ENCODE measurements at places on chromosomes 2 and 18.

- no peak for DNase-seq
Measured at GRCh38 chr2:158004126-158004764, 97.4 kb upstream of the UPP2 start.

- DNase-seq, result no peak
Measured at GRCh38 chr2:224359569-224359968, 42.3 kb downstream of the FAM124B start.

GRCh38 chr2:37466533-37467222, 122.2 kb downstream of the QPCT start:
- no peak for DNase-seq

- DNase-seq, result no peak
Measured at GRCh38 chr2:38605298-38605830, 2.6 kb upstream of the HNRNPLL start.

DNA sequence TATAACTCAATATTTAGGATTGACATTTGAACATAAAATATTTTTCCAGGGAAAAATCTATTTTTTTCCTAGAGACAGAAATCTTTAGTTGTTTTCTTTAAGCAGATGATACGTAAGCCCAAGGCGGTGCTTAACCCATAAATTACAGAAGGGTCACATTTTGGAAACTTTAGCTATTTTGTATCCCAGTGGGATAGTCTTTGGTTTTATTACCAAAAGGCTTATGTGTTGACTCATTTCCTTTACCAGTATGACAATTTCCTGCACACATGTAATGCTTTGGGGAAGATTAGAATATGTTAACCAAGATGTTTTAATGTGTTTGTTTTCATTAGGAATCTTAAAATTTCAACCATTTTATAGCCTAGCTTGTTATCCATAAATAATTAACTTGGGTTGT, 24.8 kb downstream of the DYNC1I2 start:
- no peak for DNase-seq

DNA sequence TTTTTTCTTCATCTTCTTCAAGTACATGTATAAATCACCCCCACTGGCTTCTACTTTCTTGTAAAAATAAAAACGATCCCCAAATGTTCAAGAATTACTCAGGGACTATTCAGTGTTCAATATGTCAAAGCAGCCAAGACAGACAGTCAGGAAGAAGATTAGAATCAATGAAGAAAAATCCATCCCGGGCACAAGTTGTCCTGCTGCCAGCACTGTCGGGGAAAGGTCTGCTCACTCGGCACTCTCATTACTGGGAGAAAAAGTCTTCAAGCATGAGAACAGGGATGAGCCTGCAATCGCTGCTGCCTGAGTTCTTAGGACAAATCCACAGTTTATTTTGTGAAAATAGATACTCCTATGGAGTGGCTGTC, 482.8 kb upstream of the KLHL29 start:
- DNase-seq, result no peak

- no peak for DNase-seq
Measured at GRCh38 chr2:50290718-50291117, 741.2 kb downstream of the NRXN1 start.

DNA sequence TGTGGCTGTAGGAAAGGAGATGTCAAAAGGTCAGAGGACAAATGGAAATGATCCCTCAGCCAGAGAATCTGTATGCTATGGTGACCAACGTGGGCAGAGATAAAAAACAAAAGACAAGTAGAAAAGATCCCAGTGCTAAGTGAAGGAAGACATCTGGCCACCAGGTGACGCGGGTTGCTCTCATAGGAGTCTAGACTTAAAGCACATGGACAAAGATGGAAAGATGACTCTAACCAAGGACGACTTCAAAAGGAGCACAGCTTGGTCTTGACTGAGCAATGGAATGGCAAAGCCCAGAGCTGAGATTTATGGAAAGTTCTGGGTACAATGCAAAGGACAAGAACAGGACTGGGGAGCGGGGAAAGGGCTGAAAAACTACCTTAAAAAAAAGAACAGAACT, 96.8 kb downstream of the CLIP4 start:
- DNase-seq, result no peak

- no peak for DNase-seq
Measured at GRCh38 chr2:239692362-239692851, 291.6 kb upstream of the HDAC4 start.

DNA sequence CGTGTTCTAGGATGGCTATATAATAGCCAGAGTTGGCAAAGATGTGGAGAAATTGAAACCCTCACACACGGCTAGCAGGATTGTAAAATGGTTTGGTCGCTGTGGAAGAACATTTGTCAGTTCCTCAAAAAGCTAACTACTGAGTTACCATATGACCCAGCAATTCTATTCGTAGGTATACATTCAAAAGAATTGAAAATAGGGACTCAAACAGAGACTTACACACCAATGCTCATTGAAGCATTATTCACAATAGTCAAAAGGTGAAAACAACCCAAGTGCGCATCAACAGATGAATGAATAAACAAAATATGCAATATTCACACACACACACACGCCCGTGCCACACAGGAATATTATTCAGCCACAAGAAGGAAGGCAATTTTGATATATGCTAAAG, 98.7 kb downstream of the PLA2R1 start:
- DNase-seq, result no peak

DNA sequence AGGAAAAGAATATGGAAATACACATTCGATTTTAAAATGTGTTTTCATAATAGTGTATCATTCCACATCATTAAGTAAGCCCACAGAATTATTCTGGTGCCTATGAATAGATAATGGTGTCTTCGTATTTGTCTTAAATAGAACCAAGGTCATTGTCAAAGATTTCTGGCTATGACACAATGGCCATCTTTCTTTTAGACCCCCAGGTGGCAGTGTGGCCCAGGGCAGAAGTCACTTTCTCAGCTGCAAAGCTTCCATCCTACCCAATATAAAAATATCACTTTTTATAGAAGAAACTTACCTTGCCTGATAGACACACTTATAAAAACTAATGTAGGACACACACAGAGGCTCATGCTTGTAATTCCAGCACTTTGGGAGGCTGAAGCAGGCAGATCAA, 57.5 kb downstream of the ZRANB3 start:
- DNase-seq, result no peak

DNA sequence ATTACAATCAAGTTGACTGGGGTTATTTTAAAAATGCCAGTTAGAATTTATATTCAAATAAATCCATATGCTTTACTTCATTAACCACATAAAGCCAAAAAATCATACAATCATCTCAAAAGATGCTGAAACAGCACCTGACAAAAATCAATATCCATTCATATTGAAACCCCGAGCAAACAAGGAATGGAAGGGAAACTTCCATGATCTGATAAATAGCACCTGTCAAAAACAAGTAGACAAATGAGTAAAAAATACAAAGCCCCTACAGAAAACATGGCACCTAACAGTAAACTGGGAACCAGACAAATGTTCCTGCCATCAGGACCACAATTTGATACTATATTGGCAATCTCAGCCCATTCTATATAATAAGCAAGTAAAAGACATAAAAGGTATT, 227.5 kb downstream of the HDAC4 start:
- DNase-seq, result no peak

- no peak for DNase-seq
Measured at GRCh38 chr2:32788114-32788513, 158.6 kb upstream of the LTBP1 start.

- no peak for DNase-seq
Measured at GRCh38 chr2:151767536-151767935, 33.3 kb upstream of the NEB start.

GRCh38 chr2:56680971-56681631, 497.3 kb downstream of the CCDC85A start:
- no peak for DNase-seq

- DNase-seq, result no peak
Measured at GRCh38 chr2:36404318-36404717, 48.7 kb downstream of the CRIM1 start.

DNA sequence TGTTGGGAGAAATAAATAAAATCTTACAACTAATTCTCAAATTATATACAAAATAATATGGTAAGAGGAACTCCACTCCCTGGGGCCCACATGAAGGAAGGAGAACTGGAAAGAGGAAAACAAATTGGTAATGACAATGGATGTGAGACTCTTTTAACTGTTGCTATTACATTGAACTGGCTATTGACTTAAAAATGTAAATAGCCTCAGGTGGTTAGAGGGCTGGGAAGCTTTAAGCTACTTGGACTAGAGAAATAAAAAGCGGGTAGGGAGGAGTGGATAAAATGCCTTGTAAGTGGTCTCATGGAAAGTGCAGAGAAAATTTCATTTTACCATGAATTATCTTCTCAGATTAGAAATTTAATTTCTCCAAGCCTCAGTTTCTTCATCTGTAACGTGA, 64.1 kb downstream of the KCNJ3 start:
- DNase-seq, result no peak

GRCh38 chr18:1840878-1841277, 730.4 kb downstream of the METTL4 start:
- no peak for DNase-seq

DNA sequence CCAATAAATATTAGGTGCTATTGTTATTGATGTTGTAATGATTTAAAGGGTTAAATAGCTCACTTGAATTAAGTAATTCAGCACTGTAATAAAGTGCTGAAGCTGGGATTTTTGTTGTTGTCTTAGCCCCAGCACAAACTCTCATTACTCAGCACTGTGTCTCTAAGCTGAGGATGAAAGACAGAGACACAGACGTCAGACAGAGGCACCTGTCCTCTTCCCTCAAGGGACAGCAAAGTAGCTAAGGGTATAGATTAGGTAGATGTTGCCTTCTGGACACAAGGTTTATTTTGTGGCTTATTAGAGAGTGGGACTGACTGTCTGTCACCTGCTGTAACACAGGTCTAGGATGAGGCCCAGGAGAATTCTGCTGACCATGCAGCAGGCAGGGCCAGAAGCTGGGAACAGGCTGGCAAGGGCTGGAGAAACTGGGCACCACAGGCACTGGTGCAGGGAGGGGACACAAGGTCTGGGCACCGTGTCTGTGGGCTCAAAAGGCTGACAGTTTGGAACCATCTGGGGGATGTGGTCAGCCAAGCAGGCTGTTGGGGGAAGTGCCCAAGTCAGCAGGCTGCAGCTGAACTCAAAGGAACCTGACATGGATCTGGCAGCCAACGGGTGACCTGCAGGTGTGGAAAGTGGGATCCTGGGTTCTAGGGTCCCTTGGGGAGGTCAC, 20.0 kb upstream of the PTPN4 start:
- no peak for DNase-seq

DNA sequence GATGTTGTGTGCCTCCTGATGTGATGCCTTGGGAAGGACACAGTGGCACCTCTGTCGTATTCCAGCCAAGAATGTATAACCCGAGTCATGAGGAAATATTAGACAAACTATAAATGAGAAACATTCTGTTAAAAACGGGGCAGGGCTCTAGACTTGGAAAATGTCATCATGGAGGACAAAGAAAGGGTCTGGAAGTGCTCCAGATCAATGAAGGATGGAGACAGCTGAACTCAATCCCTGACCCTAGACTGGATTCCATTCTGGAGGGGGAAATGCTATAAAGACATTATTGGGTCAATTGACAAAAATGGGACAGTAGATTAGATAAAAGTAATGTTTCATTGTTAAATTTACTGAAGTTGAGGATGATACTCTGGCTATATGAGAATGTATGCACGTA, 92.1 kb downstream of the SLC4A3 start:
- no peak for DNase-seq

- DNase-seq, result no peak
Measured at GRCh38 chr18:22856870-22857269, 76.3 kb upstream of the RBBP8 start.

DNA sequence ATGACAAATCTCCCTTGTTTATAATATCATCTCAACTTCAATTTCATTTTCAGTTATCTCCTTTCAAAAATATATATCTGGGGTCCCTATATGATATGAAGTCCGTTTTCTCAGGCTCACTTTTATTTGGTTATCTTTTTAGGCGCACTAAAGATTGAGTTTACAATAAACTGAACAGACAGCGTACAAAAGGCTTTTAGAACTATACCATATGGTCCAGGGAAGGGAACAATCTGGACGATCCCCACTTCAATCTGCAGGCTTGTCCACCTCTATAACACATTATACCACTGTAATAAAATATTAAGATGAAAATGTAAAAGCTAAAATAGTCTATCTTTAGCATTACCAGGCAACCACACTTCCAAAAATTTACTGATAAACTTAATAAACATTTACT, 289.9 kb downstream of the ZEB2 start:
- no peak for DNase-seq

- no peak for DNase-seq
Measured at GRCh38 chr2:122167515-122167914, 412.1 kb downstream of the TSN start.

DNA sequence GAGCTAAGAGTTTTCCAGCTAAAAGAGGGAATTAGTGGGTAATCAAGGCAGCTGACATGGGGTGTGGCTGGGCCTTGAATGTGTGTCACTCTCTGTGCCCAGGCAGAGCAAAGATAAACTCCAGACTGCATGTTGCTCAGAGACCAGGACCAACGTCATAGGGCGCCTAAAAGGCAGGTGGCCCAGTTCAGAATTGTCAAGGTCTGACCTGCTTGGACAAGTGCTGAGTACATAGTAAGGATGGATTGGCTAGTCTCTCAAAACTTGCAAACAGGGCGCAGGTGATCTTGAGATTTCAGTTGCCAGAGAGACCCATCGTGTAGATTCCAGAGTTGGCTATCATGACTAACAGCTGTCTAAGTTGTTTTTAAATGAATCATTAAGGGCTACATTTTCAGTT, 19.0 kb downstream of the CLUL1 start:
- DNase-seq, result no peak

GRCh38 chr18:61683856-61684255, 209.0 kb downstream of the RNF152 start:
- DNase-seq, result no peak

GRCh38 chr2:150806336-150806735, 318.9 kb upstream of the RND3 start:
- DNase-seq, result no peak

DNA sequence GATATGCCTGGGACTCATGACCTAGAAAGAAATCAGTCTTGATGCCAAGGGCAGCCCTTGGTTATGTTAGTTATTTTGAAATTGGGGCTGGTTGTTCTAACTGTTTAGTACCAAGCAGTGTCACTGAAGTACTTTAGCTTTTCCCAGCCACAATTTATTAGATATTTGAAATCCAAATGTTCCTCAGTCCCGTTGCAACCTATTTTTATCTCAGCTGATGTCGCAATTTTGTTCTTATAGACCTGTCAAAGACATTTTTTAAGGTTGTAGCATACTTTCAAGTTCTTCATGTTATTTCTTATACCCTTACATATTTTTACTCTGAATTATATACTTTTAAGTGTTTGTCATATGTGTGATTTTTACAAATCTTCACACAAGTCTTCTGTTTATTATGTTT, 100.1 kb downstream of the LRP1B start:
- no peak for DNase-seq

- DNase-seq, result peak; percentile 48
Measured at GRCh38 chr2:28567061-28567471, 71.2 kb downstream of the PLB1 start.

GRCh38 chr2:113709022-113709421, 47.4 kb downstream of the SLC35F5 start:
- DNase-seq, result no peak
